ENCODE measurements at places on chromosomes 5 and 9. TPM values are rescaled to one million over a fixed set of nuclear protein-coding genes. Genes with fewer than 3 reads are reported as not detected.

ALDH1B1 gene
- 21.8 TPM for total RNA-seq

CDC25C gene
- 15.9 TPM for total RNA-seq

CDC26 gene
- 44.2 TPM for total RNA-seq

AFAP1L1 gene
- 0.18 TPM for total RNA-seq

ITGA1 gene
- total RNA-seq, result 1.9 TPM

GLRX gene
- total RNA-seq, result 21.0 TPM

LIX1 gene
- total RNA-seq, result not detected

TLR4 gene
- not detected for total RNA-seq

FOXI1 gene
- total RNA-seq, result not detected

CCIN gene
- not detected for total RNA-seq

GRCh38 chr5:126265917-126266316, 157.3 kb upstream of the GRAMD2B start:
- no peak overlapping the region for H3K4me3 ChIP-seq
- no peaks in the 10 kb centered on the region for H3K4me1 ChIP-seq
- peaks cover 5% of the 10 kb centered on the region for H3K27me3 ChIP-seq
- no peak for DNase-seq
- H3K27ac ChIP-seq, result no peak overlapping the region

- no peak for DNase-seq
- no peaks in the 10 kb centered on the region for H3K4me1 ChIP-seq
- no peak overlapping the region for H3K4me3 ChIP-seq
Measured at GRCh38 chr9:87386490-87387025, 111.1 kb upstream of the DAPK1 start.

GRCh38 chr5:95701074-95701473, 18.3 kb upstream of the SPATA9 start:
- no peaks in the 10 kb centered on the region for H3K4me1 ChIP-seq
- H3K27ac ChIP-seq, result no peak overlapping the region
- H3K27me3 ChIP-seq, result peaks cover 5% of the 10 kb centered on the region
- H3K4me3 ChIP-seq, result no peak overlapping the region

- no peak overlapping the region for H3K4me3 ChIP-seq
- H3K36me3 ChIP-seq, result no peaks in the 10 kb centered on the region
- no peaks in the 10 kb centered on the region for H3K4me1 ChIP-seq
Measured at GRCh38 chr5:122258241-122258640, 53.8 kb upstream of the SNCAIP start.

DNA sequence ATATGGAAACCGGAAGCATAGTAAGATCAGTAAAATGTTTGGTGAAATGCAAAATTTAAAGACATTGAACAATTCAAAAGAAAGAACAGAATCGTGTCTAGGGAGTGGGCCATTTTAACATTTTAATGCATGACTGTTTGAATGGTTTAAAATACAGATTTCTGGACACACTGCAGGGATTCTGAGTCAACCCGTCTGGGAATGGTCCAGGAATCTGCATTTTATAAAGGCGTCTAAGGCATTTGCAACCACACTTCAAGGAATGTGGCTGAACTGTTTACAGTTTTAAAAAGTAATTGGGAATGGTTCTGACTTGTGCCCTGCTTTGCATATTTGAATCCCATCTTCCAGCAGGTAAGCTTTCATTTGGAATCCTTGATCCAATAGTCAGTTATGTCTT, 811.7 kb upstream of the WWC1 start:
- no peaks in the 10 kb centered on the region for H3K4me1 ChIP-seq
- H3K27ac ChIP-seq, result no peak overlapping the region
- no peaks in the 10 kb centered on the region for H3K36me3 ChIP-seq

DNA sequence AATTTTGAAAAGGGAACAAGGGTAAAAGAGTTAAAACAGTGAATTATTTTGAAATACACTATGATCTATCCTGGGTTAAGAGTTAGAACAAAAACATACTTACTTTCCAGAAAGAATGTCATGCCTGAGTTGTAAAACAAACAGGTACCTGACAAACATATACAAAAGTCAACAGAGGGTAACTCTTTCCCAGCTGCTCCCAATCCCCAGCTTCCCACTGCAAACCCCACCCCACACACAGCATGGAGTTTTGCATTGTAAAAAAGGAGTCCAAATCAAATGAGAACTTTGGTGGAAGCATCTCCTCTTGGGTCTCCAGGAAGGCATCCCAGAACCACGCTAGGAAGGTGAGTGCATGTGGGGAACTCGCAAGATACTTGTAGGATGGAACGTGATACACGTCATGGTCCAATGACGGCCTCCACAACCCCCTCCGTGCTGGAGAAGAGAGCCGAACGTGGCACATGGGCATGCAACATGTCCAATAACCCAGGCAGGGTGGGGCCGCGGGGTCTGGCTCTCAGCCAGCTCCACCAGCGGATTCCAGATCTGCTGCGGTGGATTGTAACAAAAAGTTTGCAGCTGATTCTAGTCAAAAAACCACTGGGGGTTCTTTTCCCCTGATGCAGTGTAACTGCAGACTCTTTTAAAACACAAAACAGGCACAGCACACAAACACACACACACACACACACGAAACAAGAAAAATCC, 55.8 kb downstream of the EPB41L4B start:
- H3K27me3 ChIP-seq, result peaks cover 2% of the 10 kb centered on the region
- H3K4me1 ChIP-seq, result no peaks in the 10 kb centered on the region
- H3K36me3 ChIP-seq, result no peaks in the 10 kb centered on the region
- no peak for DNase-seq
- no peak overlapping the region for H3K4me3 ChIP-seq

- no peaks in the 10 kb centered on the region for H3K36me3 ChIP-seq
- DNase-seq, result no peak
- no peak overlapping the region for H3K4me3 ChIP-seq
- no peak overlapping the region for H3K27ac ChIP-seq
Measured at GRCh38 chr5:147845618-147846017, 14.1 kb upstream of the SPINK1 start.

GRCh38 chr9:98215271-98215670, 22.8 kb upstream of the CORO2A start:
- no peak for DNase-seq
- H3K27ac ChIP-seq, result no peak overlapping the region
- no peaks in the 10 kb centered on the region for H3K27me3 ChIP-seq
- H3K4me1 ChIP-seq, result no peaks in the 10 kb centered on the region
- peaks cover 6% of the 10 kb centered on the region for H3K36me3 ChIP-seq

DNA sequence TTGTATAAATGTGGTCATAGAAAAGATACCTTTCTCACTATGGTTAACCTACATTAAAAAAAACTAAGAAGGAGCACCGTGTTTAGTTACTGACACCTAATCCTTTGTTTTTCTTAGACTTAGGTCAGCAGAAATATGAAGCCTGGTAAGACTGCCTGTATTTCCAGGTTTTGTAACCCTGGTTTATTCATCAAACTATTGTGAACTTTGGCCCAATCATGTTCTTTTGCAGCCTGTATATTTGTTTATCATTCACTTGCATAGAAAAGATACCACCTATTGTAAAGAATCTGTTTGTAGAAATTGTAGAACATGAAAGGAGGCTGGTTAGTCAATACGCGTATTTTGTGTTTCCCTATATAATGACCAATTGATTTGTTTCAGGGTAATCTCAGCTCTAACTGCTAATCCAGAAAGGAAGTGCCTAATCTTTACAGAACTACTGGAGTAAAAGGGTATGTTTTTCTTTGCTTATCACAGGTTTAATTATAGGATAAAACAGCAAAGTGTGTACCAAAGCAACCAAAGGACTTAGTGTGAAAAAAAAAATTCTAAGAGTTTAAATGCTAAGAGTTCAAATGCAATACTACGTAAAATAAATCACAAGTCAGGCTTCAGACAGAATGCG, 103.6 kb downstream of the LURAP1L start:
- no peaks in the 10 kb centered on the region for H3K4me1 ChIP-seq
- H3K4me3 ChIP-seq, result no peak overlapping the region
- H3K27ac ChIP-seq, result no peak overlapping the region

GRCh38 chr5:134506054-134507039, 19.1 kb upstream of the JADE2 start:
- H3K27ac ChIP-seq, result no peak overlapping the region
- no peak for DNase-seq
- H3K4me3 ChIP-seq, result no peak overlapping the region
- no peaks in the 10 kb centered on the region for H3K27me3 ChIP-seq
- H3K4me1 ChIP-seq, result peaks cover 50% of the 10 kb centered on the region

DNA sequence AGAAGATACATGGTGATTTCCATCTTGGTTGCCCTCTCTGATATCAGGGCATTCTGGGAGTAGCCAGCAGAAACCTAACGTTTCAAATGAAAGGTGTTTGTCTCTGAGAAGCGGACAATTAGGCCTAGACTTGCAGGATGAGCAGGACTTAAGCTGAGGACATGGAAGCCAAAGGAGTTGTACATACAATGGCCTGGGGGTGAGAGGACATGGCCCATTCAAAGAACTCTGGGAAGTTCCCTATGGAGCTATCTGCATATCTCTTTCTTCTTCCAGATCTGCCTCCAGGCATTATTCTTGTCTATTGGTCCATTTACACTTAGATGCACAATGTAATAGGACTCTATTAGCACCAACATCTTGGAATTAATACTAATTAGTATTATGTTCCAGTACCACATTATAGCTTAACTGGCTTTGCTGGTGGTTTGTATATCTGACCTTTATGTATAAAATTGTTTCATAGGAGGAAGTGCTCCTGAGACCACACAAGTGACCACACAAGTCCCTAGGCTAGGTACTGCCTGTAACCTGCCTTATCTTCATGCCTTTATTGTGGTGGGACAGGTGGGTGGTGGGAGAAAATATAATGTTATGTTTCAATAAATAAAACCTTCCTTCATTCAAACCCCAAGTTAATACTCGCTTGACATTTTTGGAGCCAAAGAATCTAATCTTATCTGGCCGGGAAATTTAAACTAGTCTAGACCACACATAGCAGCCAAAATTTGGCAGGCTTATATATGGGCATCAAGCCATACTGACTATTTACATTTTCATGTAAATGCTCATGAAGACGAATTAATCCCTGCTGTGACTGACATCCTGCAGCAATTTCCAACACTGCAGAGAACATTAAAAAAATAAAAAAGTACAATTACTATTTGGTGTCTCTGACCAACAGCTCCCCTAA, 52.1 kb upstream of the EQTN start:
- H3K36me3 ChIP-seq, result no peaks in the 10 kb centered on the region
- H3K4me1 ChIP-seq, result peaks cover 15% of the 10 kb centered on the region

- peak overlapping the region; percentile 23 for H3K4me3 ChIP-seq
- DNase-seq, result no peak
- H3K27me3 ChIP-seq, result peaks cover 71% of the 10 kb centered on the region
- H3K36me3 ChIP-seq, result no peaks in the 10 kb centered on the region
Measured at GRCh38 chr5:135543001-135543484, 7.3 kb upstream of the NEUROG1 start.

- no peak overlapping the region for H3K4me3 ChIP-seq
- no peaks in the 10 kb centered on the region for H3K27me3 ChIP-seq
- DNase-seq, result peak; percentile 2
- H3K4me1 ChIP-seq, result no peaks in the 10 kb centered on the region
- H3K36me3 ChIP-seq, result peaks cover 12% of the 10 kb centered on the region
Measured at GRCh38 chr5:1279443-1280151, 15.3 kb downstream of the TERT start.

DNA sequence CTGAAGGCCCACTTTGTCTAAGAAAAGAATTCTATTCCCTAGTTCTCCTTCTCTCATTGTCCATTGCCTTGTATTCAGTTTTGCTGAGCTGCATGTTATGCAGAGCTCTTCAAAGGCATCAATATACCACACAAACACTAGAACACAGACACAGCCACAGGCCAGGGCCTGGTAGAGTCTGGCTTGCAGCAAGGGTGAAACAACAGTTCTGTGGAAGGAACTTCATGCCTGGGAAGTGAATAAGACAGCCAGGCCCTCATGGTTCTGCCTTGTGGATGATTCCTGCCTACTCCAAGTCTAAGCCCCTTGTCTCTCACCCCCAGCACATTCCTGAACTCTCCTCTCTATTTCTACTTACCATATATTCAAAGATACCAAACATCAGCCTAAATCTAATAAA, 30.8 kb downstream of the KLHL3 start:
- H3K27me3 ChIP-seq, result no peaks in the 10 kb centered on the region
- DNase-seq, result no peak
- H3K27ac ChIP-seq, result no peak overlapping the region
- peaks cover 4% of the 10 kb centered on the region for H3K4me1 ChIP-seq

DNA sequence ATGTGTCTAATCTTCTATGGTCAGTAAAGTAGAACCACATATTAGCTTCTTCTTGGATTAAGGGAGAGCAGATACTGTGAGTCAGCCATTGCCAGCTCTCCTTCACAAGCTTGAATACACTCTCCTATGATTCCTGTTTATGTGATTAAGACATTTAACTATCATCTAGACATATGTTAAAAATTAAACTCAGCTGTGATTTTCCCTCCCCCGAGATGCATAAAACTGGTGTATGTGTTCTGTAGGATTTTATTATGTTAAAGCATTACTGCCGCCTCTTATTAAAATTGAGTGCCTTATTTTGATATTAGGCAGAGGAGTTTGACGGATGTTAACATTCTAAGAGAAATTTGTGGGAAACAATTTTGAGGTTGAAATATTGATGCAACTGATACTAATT, 114.6 kb downstream of the ACTBL2 start:
- H3K27me3 ChIP-seq, result peaks cover 8% of the 10 kb centered on the region
- DNase-seq, result no peak
- H3K27ac ChIP-seq, result no peak overlapping the region
- H3K36me3 ChIP-seq, result no peaks in the 10 kb centered on the region

DNA sequence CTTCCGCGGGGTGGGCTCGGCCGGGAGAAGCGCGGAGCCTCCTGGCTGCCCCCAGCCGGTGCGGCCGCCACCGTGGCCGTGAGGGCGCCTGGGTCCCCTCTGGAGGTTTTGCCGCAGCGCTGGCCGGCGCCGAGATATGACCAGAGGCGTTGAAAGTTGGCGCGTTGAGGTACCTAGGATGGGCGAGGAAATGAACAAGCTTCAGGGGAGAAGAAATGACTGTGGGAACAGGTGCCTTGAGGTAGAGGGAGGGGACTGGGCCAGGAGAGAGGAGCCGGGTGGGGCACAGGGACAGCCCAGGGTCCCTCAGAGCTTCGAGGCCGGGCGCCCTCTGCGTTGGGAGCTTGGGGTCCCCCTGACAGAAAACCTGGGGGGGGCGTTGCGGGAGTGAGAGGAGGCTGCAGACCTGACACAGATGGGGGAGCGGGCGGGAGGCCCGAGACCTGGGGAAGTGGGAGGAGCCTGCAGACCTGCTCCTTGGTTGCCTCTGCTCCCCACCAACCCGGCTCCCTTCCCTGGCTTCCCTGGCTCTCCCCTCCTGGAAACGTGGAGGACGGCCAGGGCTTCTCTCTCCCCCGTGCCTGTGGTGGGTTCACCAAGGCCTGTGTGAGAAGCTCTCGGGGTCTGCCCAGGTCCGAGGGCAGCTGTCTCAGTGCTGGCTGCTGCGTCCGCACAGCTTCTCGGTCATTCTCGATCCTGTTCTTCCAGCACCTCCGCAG, 14.2 kb downstream of the RABL6 start:
- H3K27me3 ChIP-seq, result no peaks in the 10 kb centered on the region
- no peak for DNase-seq
- no peak overlapping the region for H3K4me3 ChIP-seq
- H3K36me3 ChIP-seq, result peaks cover 18% of the 10 kb centered on the region
- H3K4me1 ChIP-seq, result peaks cover 11% of the 10 kb centered on the region
